Fibroblast of skin of left quadriceps (primary cell): ENCODE measurements at places on chromosomes 1 and 21.

- DNase-seq = no peak
Measured at GRCh38 chr1:167541003-167541402, 12.6 kb downstream of the CREG1 start.

GRCh38 chr1:105027838-105028471 is 1278.3 kb downstream of the AMY1C start:
- no peak for DNase-seq

- no peak for DNase-seq
Measured at GRCh38 chr1:19209439-19209989, 552 bp downstream of the UBR4 start.

DNA sequence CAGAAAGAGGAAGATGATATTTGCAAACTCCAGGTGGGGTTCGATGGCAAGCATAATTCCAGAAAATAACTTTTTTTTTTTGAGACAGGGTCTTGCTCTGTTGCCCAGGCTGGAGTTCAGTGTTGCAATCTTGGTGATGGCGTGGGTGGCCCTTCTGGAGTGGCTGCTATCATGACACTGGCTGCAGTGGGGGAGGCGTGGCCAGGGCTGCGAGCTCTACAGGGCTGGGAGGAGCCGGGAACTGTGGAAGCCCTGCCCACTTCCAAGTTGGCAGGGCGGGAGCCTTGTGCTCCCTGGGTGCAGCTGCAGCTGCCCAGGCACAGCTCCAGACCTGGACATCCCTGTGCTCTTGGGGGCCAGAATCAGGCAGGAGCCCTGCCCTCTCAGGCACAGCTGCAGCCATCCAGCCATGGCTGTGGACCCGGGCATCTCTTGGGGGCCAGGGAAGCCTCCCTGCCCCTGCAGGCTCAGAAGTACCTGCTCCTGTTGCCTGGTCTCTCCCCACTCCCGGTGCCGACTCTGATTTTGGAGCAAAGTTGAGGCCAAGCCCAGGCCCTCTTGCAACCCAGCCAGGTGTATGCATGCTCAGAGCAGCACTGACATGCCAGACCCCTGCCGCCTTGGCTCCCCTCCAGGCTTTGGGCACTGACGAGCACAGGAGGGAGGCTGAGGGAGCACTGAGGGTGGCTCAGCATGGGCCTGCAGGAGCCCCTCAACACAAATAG is 7.2 kb upstream of the BCL10 start:
- DNase-seq = no peak

- DNase-seq = no peak
Measured at GRCh38 chr1:23019863-23020625, 776 bp downstream of the KDM1A start.

- DNase-seq = no peak
Measured at GRCh38 chr21:44482581-44483287, 27.4 kb downstream of the LRRC3 start.

- no peak for DNase-seq
Measured at GRCh38 chr1:2945821-2946231, 75.4 kb upstream of the ACTRT2 start.

GRCh38 chr1:161273402-161273801 is 14.9 kb downstream of the PCP4L1 start:
- DNase-seq = no peak

GRCh38 chr1:147634645-147635044 is 35.7 kb downstream of the ACP6 start:
- no peak for DNase-seq

- DNase-seq = no peak
Measured at GRCh38 chr1:2848006-2848670, 46.6 kb upstream of the TTC34 start.

- DNase-seq = no peak
Measured at GRCh38 chr1:80341021-80341420, 1334.5 kb upstream of the ADGRL4 start.

DNA sequence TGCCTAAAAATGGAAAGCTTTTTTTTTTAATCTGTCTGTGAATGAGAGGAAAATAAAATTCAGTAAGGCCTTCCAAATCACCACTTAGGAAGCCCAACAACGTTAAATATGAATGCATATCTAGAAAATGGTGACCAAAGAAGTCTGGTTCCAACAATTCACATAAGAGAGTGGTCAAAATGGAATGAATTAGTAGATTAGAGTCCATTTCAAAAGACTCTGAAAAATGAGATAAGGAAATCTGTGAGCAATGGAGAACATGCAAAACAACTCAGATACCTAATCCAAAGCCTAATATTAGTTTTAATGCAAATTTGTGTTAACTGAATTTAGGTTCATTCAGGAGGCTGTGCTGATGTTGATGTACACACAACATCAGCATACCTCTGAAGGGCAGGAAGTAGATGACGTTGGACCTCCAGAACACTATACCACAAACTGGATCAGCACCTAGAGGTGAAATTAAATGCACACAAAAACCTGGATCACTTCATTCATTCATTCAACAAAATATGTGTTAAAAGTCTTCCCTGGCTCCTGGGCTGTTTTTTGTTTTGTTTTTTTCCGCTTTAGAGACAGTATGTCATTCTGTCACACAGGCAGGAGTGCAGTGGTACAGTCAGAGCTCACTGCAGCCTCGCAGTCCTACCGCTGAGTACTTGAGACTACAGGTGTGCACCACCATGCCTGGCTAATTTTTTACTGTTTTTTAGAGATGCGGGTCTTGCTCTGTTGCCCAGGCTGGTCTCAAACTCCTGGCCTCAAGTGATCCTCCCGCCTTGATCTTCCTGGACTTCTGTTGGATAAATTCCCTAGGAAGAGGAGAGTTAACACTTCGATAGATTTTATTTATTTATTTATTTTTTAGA is 4.9 kb upstream of the BRWD1 start:
- no peak for DNase-seq

DNA sequence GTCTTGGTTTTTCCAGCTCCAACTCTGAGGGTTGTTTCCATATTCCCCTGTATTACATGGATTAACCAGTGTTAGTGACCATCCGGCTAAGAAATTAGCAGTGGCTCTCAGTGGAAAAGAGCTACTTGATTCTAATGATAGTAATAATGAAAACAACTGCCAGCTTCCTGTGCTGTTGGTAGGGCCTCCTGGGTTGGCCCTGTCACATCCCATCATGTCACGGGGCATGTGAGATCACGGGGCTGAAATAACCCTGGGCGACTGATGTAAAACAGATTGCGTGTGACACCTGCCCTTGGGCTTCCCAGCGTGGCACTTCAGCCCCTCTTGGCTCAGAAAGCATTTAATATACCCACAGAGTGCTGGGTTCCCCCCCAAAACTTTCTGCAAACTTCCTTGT is 149.0 kb downstream of the ROR1 start:
- no peak for DNase-seq

- no peak for DNase-seq
Measured at GRCh38 chr1:111977378-111977777, 12.1 kb downstream of the KCND3 start.

DNA sequence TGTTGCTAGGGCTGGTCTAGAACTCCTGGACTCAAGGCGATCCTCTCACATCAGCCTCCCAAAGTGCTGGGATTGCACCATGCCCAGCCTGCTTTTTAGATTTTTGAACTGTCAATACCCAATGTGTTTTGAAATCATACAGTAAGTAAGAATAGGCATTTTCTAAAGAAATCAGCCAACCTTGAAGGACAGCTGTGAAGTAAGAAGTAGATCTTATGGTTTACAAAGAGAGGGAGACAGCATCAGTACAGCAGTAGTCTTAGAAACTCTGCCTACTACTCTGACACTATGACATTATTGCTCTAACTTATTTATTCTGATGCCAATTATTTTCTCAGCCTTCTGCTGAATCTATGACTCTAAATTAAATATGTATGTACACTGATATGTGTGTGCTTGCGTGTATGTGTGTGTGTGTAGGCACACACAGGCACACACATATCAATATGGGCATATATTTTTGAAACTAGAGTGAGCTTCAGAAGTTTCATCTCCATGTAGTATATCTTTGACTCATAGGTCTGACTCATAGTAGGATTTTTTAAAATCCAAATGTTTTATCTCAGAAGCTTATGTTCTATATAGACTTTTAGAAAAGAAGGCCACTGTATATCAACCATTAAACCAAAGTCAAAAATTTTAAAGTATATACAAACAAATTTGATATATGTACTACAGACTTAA is 140.4 kb downstream of the COL24A1 start:
- no peak for DNase-seq

- no peak for DNase-seq
Measured at GRCh38 chr1:222950892-222951291, 136.1 kb downstream of the DISP1 start.

- no peak for DNase-seq
Measured at GRCh38 chr1:91631718-91632330, 131.2 kb downstream of the CDC7 start.

DNA sequence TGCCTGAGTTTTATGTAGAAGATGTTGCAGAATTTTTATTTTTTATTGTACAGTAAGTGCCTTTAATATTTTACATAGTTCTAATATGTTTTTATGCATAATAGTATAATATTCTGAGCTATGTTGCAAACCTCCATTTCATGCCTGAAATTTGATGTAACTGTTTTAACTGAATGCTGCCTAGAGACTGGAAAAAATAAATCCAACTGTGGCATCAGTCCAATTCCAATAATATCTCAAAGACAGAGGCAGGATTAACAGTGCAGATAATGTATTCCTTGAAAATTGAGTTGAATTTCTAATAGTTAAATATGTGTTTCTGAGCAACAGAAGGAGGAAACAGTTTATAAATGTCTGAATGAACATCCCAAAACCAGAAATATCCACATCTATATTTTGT is 61.1 kb upstream of the KIF1B start:
- DNase-seq = no peak

- DNase-seq = no peak
Measured at GRCh38 chr21:30354308-30355005, 6.1 kb upstream of the KRTAP23-1 start.

DNA sequence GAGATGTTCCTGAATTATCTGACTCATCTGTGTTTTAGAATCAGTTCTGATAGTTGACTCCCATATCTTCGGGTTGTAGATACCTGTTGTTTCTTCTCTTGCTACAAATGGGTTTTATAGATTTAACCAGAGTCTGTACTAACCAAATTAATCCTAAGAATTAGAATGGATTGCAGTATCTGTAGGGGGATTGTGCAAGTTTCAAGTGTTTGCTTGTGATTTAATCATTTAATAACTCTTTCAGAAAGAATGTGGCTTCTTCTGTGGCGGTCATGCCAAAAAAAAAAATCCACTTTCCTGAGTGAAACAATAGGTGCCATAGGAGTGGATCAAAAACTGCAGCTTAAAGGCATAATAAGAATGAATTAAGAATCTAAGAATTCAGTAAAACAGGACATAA is 9.4 kb downstream of the IPO9 start:
- DNase-seq = no peak

- DNase-seq = no peak
Measured at GRCh38 chr1:91603409-91603808, 102.8 kb downstream of the CDC7 start.

GRCh38 chr1:181451661-181452230 is 31.6 kb upstream of the CACNA1E start:
- DNase-seq = no peak

DNA sequence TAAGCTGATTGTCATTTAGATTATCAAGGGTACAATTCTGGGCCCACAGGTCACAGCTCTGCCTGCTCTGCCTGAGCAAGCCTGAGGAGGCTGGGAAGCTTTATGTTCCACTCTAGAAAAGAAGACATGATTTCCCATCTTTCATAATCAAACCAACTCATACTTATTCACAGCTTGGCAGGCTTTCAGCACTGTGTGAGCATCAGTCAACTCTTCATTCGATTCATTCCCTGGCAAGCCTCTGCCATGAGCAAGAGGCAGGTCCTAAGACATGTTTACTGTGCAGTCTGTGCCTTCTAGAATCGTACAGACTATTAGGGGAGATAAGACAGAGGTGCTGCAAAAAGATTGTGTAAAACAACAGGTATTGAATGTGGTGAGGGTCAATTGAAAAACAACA is 24.5 kb upstream of the KIRREL1 start:
- peak; percentile 80 for DNase-seq

DNA sequence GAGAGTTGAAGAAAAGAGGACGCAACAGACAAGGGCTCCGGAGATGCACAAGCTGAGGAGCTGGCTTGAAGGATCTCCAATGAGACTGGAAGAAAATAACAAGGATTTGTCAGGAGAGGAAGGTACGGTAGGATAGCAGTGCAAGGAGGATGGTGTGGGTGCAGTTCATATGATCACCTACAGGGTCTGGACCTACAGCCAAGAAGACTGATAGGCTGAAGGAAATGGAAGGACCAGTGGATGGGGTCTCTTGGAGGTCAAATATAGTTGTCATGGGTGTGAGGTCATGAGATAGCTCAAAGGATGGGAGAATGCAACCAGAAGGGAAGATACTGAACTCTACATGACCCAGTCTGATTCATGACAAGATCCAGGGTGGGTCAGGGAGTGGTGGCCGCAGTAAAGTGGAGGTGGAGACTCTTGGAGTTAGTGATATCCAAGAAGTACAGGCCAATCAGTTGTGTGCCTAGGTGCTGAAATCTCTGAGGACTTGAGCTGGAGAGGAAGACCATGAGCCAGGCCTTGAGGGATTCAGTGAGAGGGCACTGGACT is 15.3 kb upstream of the KANK4 start:
- no peak for DNase-seq

DNA sequence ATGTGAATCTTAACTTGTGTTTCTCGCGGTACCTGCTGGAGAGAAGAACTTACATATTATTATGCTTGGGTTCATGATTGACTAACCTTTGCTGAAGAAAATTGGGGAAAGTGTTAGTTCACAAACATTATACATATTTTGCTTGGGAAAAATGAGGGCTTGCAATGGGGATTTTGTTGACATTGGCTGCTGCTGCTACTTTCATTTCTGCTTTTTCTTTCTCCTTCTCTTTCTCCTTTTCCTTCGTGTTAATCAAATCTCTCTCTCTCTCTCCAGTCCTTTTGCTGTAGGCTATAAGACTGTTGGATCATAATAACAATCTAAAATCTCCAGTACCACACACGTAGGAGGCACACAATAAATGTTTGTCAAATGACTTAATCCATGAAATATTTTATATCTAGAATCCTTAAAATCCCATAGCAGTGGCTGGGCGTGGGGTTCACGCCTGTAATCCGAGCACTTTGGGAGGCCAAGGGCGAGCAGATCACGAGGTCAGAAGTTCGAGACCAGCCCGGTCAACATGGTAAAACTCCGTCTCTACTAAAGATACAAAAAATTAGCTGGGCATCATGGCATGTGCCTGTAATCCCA is 23.0 kb downstream of the IRF2BP2 start:
- DNase-seq = no peak
